Uterus (tissue), 4 donors: ENCODE measurements at places on chromosomes 6 and 20. TPM values are rescaled to one million over a fixed set of nuclear protein-coding genes. Genes with fewer than 3 reads are reported as not detected.

- DNase-seq, result no peak
Measured at GRCh38 chr6:170167657-170168159, 123.2 kb downstream of the DLL1 start.

- DNase-seq, result no peak
Measured at GRCh38 chr6:135271626-135272025, 90.5 kb downstream of the MYB start.

DNA sequence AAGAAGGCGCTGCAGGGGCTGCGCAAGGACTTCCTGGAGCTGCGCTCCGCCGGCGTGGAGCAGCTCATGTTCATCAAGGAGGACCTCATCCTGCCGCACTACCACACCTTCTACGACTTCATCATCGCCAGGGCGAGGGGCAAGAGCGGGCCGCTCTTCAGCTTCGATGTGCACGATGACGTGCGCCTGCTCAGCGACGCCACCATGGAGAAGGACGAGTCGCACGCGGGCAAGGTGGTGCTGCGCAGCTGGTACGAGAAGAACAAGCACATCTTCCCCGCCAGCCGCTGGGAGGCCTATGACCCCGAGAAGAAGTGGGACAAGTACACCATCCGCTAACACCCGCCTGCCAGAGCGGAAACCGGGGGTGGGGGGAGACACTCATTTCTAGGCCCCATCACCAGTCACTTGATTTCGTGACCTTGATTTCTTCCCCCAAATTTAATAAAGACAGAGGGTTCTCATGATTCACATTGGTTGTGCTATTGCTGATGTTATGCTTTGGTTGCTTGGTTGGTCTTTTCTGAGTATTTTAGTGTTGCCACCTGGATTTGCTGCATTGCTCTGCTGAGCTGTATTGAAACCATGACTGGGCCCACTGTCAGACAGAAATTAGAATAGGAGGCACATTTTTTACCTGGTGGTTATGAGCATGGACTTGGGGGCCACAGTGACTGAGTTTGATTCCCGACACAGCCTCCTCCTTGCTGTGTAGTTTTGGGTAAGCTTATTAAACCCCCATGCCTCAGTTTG lies 1.5 kb downstream of the FAM50B start:
- no peak for DNase-seq

DNA sequence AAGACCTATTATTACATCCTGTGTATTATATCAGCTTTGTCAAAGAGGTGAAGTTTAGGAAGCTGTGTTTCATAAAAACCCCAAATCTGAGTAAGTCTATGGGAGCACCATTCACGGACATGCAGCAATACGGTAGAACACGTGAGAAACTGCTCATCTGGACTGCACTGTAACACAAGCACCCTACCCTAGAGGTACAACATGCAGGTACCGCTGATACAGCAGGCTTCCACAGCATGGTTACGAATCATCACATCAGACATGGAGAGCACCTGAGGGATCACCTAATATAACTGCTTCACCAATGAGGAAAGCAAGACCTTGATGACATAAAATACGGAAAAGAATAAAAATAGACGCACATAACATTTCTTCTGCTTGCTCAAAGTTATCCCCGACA lies 96.7 kb downstream of the GMDS start:
- DNase-seq, result no peak

DNA sequence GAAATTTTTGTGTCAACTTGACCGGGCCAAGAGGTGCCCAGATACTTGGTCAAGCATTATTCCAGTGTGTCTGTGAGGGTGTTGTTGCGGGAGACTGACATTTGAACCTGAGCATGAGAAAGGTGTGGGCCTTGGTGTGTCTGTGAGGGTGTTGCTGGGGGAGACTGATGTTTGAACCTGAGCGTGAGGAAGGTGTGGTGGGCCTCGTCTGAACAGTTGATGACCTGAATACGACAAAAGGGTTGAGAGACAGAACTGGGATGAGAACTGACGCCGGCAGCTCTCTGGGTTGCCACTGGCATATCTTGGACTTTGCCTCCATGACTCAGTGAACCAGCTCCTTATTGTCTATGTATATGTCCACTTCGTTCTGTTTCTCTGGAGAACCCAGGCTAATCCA lies 240.5 kb downstream of the ERMARD start:
- DNase-seq, result no peak

DNA sequence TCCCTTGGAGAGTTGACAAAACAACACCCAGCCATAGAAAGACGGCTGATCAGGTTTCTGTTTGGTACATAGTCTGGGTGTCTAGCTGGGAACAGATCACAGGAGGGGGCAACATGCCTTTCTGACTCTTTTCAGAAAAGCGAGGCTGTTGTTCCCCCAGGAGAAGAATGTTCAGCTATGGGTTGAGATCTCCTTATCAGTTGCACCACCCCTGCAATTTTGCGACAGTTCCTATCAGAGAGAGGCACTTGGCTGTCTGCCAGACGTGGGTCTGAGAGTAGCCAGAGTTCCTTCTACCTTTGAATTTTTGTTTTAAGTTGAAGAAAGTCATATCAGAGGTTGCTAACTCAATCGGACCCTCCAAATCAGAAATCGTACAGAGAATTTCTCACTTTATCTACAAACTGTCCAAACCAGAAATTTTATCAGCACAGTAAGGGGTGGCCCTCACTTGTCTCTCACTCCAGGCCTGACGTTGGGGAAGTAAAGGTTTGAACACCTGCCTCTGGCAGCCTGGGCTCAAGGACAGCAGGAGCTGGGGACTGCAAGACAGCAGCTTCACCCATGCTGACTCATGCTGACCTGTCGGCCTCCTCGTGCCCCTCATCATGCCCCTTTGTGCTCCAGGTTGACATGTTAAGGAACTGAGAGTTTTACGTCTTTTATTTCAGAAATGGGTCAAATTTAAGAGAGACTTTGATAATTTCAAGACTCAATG lies 42.3 kb downstream of the TMC2 start:
- no peak for DNase-seq

The MICB gene
- 4.8 TPM for total RNA-seq
